ENCODE measurements at places on chromosomes 5 and 9.

DNA sequence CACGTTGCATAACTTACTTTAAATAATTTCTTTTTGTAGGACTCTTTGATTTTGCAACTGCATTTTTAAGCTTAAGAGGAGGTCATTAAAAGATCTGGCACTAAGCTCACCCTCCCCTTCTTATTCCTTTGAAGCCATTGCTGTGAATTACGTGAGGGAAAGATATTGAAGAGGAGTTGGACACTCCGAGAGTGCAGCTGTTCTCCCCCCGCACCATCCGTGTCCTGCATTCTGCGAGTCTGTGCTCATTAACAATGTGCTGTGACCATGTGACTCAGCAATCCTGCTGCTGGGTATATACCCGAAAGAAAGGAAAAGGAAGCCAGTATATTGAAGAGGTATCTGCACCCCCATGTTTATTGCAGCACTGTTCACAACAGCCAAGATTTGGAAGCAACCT, 40.0 kb downstream of the NXNL2 start:
- no peak for DNase-seq

GRCh38 chr5:109898269-109899162, 208.8 kb downstream of the MAN2A1 start:
- no peak for DNase-seq

DNA sequence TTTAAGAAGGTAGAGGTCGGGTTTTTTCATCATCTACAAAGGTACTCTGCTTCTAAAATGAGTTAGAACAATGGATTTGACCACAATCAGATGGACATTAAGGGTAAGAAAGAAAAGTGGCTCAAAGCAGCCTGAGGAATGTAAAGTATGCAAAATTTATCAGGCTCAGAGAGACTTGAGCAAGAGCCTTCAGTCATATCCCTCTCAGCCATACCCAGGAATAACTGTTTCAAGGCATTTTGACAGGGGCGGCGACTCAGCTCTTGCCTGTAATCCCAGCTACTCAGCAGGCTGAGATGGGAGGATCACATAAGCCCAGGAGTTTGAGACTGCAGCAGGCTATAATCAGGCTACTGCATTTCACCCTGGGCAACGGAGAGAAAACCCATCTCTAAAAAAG, 38.8 kb upstream of the ANXA2R start:
- no peak for DNase-seq

GRCh38 chr5:112977440-112977861, 853 bp downstream of the DCP2 start:
- DNase-seq = no peak

- DNase-seq = no peak
Measured at GRCh38 chr5:178576591-178577351, 13.4 kb downstream of the COL23A1 start.

DNA sequence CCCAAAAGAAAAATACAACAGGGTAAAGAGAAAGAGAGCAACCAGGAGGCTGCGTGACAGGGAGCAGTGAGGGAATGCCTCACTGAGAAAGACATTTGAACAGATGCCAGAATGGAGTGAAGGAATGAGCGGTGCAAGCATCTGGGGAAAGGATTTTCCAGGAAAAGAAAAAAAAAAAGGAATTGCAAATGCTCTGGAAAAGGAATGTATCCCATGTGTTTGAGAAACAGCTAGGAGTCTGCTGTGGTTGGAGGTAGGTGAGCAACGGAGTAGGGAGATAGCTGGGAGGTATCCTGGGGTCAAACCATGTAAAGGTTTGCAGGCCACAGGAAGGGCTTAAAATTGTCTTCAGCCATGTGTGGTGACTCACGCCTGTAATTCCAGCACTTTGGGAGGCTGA, 23.6 kb upstream of the CEMIP2 start:
- no peak for DNase-seq

DNA sequence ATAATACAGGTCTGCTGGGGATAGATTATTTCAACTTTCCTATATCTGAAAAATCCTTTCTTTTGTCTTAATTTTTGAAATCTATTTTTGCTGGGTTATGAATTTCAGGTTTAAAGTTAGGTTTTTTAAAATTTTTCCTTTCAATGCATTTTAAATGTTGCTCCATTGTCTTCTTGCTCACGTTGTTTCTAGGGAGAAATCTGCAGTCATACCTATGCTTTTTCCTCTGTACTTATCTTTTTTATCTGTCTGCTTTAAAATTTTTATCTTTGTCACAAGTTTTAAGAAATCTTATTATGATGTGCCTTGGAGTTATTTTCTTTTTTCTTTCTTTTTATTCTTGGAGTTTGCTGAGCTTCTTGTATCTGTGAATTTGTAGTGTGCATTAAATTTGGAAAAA, 412.0 kb upstream of the KIF2A start:
- DNase-seq = no peak

DNA sequence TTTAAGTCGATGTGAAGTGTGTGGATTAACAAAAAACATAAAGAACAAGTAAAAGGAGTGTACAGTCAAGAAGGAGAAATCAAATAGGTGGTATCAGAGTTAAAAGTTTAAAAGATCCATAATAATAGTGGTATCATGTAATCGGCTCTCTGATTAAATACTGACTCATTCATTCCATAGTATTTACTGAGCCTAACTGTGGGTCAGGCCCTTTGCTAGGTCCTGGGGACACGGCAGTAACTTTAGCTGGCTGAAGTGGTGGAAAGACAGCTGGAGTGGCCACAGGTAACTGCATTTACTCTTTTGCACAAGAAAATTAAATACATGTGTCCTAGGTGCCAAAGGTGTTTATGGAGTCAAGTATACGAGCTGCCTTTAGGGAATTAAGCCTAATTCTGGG, 124.0 kb downstream of the GNAQ start:
- no peak for DNase-seq

DNA sequence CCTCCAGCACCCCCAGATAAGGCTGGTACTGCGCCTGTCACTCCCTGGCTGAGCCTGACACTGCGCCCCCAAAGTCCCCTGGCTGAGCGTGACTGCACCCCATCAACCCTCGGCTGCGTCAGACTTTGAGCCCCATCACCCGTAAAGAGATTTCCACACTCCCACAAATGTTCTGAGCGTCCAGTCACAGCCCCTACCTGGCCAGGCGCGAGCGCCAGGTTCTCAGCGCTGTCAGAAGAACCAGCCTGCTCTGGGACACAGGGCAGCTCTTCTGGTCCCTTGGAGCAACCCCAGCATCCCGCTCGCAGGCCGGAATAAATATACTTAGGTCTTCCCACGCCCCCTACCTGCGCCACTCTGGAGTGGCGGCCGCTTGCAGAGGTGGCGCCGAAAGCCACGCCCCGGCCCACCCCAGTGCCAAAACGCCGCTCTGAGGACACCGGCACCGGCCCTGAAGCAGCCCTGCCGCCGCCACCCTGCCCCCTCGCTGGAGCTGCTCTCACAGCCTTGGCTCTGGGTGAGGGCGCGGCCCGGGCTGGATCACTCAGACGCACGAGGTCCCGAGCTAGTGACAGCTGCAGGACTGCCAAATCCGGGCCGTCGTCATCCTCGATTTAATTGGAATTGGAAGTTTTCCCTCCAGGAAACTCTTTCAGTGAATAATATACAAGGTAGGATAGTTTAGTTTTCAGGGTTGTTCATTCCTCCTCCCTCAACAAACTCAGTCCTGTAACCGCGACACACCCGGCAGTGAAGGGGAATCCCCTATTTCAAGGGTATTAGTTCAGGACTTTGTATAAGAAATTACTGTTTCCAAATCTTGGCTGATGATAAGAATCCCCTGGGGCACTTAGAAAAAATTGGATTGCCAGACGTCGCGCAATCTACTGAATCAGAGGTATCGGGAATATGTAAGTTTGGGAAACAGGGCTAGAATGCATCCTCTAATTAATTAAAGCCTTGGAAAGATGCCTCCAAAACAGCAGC, 1.2 kb upstream of the CEMIP2 start:
- DNase-seq = peak; percentile 89

DNA sequence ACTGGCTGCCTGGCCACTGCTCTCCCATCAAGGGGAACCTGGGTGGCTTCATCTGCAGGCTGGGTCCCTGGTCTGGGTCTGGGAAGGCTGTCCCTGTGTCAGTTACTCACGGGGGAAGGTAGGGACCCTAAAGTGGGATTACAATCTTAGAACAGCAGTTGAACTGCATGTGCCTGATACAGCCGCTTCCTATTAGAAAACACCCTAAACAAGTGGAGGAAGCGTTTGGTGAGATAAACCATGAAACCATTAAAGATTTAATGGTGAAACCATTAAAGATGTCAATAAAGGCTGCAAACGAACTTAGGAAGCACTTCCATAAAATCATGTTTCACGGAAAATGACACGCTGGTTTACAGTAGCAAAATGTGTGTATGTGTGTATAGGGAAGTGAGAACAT, 2.5 kb upstream of the GFI1B start:
- no peak for DNase-seq

DNA sequence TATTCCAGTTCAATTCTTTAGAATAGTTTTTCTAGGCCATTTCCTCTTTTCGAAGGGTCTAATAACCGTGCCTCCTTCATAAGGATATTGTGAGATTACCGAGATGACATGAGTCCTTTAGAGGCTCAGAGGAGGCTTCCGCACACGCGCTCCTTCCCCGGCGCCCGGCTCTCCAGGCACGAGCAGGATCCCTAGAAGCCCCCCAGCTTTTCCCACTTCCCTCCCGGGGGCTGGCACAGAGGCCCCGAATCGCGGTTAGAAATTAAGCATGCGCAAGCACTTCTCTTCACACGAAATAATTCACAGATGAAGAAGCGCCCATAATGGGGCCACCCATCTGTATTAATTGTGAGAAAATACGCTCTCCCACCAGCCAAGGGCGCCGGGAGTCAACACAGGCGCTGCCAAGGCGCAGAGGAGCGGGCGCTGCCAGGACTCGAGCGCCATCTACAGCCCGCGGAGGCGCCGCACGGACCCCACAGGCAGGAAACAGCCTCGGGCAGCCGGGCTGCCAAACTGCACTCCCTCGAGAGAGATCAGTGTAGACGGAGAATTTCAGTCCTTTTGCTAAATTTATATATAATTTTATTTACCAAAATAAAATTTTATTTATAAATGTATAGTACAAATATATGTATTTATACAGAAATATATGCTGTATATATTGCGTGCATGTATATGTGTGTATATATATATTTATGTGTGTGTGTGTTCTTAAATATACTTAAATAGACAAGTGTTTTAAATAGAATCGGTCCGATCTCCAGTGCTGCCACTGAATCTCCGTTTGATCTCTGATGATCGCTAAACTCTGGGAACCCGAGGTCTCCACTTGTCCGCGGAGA, 258.1 kb upstream of the NFIL3 start:
- peak; percentile 82 for DNase-seq

DNA sequence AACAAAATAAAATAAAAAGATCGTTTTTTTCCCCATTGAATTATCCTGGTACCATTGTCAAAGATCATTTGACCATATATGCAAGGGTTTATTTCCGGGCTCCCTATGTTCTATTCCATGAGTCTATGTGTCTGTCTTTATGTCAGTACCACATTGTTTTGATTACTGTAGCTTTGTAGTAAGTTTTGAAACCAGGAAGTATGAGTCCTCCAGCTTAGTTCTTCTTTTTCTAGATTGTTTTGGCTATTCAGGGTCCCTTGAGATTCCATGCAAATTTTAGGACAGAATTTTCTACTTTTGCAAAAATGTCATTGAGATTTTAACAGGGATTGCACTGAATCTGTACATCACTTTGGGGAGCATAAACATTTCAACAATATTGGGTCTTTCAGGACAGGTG, 18.7 kb upstream of the EEIG1 start:
- no peak for DNase-seq

DNA sequence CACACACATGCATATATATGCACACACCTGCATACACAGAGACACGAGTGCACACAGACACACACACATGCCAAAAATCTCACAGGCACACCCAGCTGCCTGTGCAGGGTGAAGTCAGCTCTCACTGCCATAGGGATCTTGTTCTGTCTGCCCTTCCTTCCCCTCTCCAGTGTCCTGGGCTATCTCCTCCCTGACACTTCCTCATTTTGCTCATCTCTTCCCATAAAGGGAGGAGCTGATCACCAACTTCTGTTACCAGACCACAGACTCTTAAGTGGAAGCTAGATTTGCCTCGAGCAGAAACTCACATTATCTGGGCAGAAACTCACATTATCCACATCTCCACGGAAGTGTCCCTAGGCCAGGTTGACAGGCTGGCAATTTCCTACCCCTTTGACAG, 28.7 kb downstream of the LCP2 start:
- DNase-seq = no peak

GRCh38 chr9:96449523-96449844, 485 bp upstream of the HABP4 start:
- DNase-seq = no peak

GRCh38 chr9:68852941-68853340, 147.9 kb downstream of the PIP5K1B start:
- DNase-seq = no peak

GRCh38 chr5:126098330-126099017, 324.7 kb upstream of the GRAMD2B start:
- DNase-seq = no peak

DNA sequence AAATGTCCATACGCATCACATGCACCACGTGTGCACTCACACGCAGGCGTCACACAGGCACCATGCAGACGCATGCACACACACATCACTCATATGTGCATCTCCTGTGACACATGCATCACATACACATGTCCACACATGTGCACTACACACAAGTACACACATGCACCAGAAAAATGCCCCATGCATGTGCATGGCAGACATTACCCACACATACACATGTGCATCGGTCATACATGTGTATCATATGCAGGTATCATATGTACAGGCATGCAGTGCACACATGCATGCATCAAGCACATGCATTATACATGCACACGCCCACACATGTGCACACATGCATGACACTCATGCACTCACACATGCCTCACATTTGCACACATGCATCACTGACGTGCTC, 26.1 kb downstream of the ADAMTS2 start:
- no peak for DNase-seq

- DNase-seq = no peak
Measured at GRCh38 chr9:33155393-33155792, 11.7 kb downstream of the B4GALT1 start.

DNA sequence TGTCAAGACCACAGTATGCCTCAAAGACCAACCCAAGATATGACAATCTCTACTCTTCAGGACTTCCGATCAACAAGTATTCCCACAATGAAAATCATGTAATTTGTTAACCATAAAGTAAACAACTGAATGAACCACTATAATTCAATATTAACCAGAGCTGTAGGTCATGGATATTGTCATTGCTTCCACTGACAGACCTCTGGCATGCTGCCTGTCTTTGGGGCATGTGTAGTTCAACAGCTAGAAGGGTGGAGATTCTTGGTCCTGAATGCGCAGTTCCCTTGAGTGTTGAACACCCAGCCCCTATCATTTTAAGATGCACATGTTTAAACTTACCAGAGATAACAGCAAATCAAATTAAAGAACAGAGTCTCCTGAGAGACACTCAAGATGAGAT, 283.0 kb downstream of the CEMIP2 start:
- DNase-seq = no peak

DNA sequence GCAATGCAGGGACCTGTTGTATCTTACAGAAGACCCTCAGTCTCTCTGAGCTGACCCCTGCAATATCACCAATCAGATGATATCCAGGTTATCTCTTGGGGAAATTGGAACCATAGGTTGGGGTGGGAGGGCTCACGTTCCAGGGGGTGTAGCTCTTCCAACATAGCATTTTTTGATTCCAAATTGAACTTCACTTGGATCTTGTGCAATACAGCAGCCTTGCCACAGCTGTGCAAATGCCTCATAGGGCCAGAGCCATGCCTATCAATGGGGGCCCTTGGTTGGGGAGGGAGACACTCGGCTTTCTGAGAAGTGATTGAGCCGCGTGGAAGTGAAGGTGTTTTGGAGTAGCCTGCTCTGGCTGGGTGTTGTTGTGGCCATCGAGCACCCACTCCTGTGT, 117.2 kb upstream of the PITX1 start:
- no peak for DNase-seq

Measured in left colon (tissue), 2 donors.